Left renal cortex interstitium (tissue), 4 donors: ENCODE measurements at places on chromosomes 12 and 14. TPM values are rescaled to one million over a fixed set of nuclear protein-coding genes. Genes with fewer than 3 reads are reported as not detected.

Gene OSBPL8
- polyA plus RNA-seq, result 66.3 TPM

Gene GLT8D2
- 16.4 TPM for polyA plus RNA-seq

Gene CHURC1
- polyA plus RNA-seq, result 71.4 TPM

Gene PHLDA1
- 32.7 TPM for polyA plus RNA-seq

DNA sequence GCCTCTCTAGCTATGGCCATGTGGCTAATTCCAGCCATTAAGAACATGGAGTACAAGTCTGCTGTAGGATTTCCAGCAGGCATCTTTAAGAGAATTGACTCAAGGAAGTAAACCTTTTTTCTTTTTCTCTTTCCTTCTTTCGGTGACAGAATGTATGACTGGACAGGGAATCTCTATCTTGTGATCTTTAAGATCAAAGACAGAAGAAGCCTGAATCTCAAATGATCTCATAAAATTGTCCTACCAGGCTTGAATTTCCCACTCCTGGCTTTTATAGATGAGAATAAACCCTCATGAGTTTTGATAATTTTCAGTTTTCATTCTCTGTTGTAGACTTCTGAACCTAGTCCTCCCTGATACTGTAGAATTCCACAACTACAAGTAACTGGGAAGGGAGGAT lies 11.4 kb downstream of the DUSP6 start:
- no peak for DNase-seq

- DNase-seq, result no peak
These were observed 171.1 kb upstream of the CCDC196 start for GRCh38 chr14:66315098-66315497.

Gene TSPAN19
- polyA plus RNA-seq, result 0.75 TPM

- DNase-seq, result no peak
These were observed 1.2 kb downstream of the POU6F1 start for GRCh38 chr12:51216642-51217041.

DNA sequence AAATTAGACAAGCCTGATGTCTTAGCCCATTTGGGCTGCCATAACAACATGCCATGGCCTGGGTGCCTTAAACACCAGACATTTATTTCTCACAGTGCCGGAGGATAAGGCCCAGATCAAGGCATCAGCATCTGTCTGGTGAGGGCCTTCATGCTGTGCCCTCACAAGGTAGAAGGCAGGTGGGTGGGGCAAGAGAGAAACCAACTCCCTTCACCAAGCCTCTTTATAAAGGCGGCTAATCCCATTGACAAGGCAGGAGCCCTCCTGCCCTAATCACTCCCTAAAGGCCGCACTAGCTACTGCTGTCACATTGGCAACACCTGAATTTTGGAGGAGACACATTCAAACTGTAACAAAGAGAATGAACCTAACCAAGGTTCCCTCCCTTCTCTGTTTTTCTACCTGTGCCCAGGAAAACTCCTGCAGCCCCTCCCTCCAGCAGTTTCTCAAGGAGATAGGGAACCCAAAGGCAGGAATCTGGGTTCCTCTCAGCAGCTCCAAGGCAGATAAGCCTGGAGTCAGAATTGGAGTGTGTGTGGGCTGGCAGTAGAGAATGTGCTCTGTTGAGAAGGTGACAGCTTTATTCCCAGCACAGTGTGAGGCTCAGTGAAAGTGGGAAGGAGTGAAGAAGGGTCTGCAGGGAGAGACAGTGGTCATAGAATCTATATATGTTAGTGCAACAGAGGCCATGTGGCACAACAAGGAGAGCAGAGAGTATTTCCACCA lies 21.7 kb upstream of the GPATCH2L start:
- no peak for DNase-seq

Gene DNAJC22
- 20.6 TPM for polyA plus RNA-seq

- DNase-seq, result no peak
These were observed 30.7 kb downstream of the ISCA2 start for GRCh38 chr14:74524076-74524811.

DNA sequence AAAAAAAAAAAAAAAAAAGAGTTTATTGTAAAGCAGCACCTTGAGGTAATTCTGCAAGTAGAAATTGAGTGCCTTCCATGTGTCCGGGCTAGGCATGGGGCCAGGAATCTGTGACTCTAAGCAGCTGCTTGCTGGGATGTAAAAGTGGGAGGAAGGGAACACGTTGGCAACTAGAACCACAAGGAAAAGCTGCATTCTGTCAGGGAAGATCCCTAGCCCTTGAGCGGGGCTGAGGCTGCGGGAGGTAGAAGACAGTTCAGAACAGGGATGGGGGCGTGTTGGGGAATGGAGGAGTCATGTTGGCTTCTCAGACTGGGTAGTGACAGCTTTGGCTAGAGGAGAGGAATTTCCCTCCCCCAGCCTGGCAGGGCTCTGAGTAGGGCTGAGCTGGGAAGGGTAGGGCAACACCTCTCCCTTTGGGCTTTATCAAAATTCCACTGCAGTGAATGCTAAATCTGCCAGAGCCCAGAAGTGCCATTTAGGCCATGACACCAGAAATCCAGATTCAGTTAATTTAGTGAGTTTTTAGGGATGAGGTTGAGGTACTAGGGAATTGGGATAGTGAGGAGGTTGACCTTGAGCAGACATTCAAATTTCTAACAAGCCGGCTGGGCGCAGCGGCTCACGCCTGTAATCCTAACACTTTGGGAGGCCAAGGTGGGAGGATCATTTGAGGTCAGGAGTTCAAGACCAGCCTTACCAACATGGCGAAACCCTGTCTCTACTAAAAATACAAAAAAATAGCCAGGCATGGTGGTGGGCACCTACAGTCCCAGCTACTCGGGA lies 3.4 kb upstream of the TRAFD1 start:
- no peak for DNase-seq

DNA sequence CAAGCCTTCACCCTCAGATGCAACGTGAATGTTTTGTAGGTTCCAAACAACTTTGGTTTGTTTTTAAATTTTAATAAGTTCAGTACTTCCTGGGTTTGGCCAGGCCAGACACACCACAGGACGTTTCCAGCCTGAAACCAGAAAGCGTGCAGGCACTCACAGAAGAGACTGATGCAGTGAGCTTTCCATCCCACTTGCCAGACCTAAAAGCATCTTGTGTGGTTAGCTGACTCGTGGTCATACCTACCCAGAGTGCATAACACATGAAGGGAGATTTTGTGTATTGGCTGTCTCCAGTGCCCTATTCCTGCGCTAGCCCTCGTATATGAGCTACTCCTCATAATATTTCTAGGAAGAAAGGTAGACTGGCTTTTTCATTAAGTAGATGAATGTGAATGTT lies 297.3 kb upstream of the FAR2 start:
- no peak for DNase-seq

DNA sequence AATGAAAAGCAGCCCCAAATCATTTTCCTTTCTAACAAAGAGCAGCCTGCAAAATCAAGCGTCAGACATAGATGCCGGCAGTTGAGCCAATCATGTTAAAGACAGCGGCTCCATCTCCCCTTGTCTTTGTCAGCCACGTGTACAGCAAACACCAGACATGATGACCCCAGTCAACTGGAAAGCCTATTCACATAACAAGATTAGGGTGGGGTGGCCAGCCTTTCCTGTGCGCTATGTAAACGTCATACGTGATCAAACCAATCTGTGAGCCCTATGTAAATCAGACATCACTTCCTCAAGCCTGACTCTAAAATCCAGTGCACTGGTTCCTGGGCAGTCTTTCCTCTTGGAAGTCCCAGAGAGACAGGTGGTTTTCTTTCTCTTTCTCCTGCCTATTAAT lies 9.9 kb upstream of the FICD start:
- no peak for DNase-seq

- no peak for DNase-seq
These were observed 196.2 kb downstream of the CACNA1C start for GRCh38 chr12:2248901-2249381.

Gene GARIN6
- polyA plus RNA-seq, result not detected

GRCh38 chr12:45584336-45584735 lies 145.2 kb upstream of the ARID2 start:
- DNase-seq, result no peak
